ENCODE measurements at places on chromosomes 7 and 10.

- no peak for DNase-seq
Observed at GRCh38 chr7:70387217-70387616, 744.7 kb upstream of the GALNT17 start.

- DNase-seq = peak; percentile 61
Observed at GRCh38 chr7:96266580-96266979, 55.3 kb downstream of the SLC25A13 start.

- no peak for DNase-seq
Observed at GRCh38 chr10:27481486-27481885, 22.6 kb upstream of the RAB18 start.

GRCh38 chr10:132624847-132625471 is 87.4 kb downstream of the INPP5A start:
- DNase-seq = no peak

DNA sequence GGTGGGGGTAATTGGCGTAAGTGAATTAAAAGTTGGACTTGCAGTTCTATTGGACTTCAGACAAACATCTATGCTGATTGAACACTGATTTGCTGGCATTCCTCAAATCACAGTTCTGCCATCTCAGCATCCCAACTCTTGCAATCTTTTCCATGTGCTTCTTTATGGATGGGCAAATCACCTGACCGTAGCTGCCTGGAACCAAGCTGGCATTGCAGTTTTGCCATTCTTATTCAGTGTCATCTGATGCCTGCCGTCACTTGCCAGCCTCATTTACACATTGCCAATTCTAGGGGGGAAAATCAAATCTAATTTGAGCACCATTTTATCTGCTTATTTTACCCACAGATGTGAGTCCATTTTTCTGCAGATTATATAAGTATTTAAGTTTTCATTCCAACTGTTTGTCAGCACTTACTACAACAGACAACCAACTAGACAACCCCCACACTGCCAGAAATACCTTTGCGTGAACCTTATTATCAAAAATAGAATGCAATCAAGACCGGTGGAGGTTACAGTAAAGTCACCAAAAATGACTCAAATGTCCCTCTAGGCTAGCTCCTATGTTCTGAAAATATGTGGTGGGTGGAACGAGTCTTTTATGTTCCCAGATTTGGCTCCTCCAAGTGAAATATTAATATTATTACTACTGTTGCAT is 172.3 kb upstream of the CTBP2 start:
- no peak for DNase-seq

- peak; percentile 57 for DNase-seq
Observed at GRCh38 chr10:113982769-113983168, 60.9 kb upstream of the ADRB1 start.

DNA sequence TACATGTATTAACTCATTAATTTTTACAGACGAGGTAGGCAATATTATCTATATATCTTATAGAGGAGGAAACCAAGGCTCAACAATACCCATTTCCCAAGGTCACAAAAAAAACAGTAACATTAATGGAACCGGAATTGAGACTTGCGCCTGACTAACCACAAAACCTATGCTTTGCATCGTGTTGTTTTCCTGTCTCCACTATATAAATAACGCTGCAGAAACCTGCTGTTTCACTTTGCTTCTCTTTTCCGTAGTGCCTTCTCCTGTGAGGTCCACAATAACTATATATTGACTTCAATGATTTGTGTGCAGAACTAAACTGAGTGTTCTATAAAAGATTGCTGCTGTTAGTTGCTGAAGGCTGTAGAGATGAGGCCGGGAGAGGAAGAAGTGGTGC is 97.7 kb upstream of the RPA3 start:
- no peak for DNase-seq

GRCh38 chr10:119176166-119176565 is 2.4 kb downstream of the PRDX3 start:
- no peak for DNase-seq

DNA sequence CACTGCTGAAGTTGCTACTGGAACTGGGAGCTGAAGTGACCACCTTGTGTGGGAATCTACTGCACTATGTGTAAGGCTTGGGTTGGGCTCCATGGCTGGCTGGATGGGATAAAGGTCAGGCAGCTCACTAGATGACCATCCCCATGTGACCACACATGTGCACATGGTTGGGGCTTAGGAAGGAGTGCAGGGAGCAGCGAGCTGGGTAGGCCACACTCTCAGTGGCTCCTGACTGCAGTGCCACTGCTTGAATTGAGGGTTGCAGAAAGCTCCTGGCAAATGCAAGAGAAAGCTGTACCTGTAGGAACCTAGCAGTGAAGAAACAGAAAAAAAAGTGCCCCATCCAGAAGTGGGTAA is 47.5 kb upstream of the AMPH start:
- DNase-seq = no peak

DNA sequence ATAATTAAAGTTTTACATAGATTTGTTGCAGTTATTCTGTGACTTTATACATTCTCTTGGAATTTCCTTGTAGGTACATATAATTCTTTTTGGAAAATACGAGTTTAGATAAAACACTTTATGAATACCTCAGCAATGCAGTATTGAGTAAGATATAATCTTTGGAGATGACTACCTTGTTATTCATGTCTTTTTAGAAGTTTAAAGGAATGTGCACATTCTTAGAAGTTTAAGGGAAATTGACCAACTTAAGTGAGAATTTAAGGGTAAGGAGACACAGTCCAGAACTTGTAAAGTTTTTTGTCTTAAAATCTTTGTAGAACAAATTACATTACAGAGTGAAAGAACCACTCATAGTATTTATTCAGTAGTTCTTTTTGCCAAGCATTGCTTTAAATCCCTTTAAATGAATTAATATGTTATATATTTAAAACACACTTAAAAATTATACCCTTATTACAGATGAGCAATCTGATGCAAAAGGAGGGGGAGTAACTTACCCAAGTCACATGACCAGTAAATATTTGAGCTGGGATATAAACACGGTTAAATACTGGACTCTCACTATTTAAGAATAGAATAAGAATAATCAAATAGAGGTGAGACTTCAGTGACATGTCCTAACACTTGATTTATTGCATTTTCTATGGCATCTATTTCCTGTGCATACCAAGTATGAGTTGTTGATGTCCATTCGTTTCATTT is 139.5 kb upstream of the FERD3L start:
- DNase-seq = no peak

DNA sequence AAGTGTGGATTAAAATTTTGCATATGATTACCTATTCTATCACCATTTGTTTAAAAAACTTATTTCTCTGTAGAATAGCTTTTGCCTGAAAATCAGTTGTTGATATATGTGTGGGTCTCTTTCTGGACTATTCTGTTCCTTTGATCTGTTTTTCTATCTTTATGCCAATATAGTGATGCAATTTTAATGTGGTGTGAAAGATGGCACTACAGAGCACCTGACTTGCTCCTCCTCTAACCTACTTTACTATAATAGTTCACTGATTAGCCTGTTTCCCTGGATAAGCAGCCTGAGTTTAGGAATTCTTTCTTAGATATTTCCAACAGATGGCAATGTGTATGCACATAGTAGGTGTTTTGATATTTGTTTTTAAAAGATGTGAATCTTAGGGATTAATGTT is 294.5 kb downstream of the AUTS2 start:
- peak; percentile 26 for DNase-seq

DNA sequence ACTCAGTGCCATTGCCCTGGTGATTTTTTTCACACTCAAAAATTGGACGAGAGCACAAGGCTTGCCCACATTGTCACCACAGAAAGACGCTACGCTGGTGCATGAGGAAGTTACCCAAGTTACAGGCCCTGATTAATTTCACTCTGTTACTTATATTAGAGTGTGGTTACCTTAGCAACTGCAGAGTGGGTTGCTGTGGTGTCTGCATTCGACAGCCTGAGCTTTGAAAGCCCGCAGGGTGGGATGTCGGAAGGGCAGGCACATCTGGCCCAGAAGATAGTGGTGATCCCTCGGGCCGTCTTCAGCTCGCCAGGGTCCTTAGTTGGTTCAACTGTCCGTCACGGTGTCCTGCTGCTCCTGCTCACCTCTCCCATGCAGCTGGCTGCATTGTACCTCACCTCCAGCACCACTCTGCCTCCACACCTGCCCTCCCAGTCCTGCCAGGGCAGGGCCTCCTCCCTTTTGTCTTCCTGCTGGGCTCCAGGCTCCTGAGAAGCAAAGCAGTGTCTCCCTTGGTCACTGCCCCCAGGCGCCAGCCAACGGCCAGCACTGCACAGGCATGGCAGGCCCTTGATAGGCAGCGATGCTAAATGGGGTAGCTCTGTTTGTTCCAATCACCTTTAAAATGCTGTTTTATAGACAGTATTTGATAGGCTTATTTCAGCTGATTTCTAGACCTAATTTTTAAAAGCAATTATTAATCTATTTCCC is 167.2 kb downstream of the EBF3 start:
- no peak for DNase-seq

DNA sequence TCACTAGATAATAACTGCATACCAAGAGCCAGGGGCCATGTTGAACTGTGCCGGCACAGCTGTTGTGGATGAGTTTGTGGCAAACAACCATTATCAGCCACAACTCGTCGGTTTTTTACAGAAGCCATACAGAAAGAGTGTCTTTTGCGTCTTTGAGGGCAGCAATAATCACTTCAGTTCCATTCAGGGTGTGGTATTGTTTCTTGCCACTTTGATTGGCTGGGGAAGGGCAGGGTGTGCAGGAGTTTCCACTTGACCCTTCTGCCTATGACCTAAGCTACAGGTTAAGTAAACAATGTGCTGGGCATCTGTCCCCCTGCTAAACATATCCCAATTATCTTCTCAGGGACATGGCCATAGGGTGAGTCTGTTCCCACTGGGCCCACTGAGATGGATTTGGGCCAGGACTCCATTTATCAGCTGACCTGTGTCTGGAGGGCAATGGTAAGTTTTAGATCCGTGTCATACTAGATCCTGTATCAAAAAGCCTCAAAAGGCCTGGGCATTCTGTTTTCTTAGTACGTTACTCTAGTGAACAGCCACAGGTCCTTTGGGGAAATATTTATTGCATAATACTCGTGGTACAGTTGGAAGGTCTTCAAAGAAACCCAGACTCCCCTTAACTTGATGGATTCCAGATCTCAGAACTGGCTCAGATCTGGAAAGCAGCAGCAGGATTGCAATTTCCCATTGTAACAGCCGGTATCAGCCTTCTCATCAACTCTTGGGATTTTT is 15.9 kb downstream of the ZNF3 start:
- no peak for DNase-seq

DNA sequence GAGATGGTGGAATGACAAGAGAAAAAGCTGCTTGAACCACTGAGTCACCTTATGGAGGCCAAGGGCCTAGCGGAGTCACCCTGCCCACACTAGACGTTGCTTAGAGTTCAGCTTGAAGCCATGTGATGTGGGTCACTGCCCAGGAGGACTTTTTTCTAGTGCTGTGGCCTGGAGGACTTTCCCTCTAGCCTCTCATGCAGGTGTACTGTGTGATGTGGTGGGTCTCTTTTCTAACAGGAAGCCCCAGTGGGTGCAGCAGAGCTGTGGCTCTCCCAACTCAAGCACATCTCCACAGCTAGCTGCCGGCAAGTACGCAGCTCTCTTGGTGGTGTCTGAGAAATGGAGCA is 13.6 kb downstream of the POR start:
- no peak for DNase-seq

DNA sequence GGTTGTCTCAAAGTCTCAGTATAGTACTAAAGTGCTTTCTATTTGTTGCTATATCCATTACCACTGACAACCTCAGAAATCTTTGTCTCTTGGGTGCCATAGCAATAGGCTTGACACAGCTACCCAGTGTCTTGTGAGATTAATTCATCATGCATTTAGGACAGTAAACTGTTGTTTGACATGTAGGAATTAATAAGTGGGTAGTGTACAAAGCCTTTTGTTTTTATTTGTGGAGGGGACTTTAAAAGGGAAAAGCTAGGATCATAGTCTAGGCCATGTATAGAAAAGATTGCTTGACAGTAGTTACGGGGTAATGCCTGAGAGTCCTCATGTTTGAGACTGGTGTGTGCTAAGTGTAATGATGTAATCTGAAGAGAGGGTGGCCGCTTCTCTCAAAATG is 102.6 kb upstream of the AGR3 start:
- DNase-seq = peak; percentile 62

All from NCI-H1417 (cell line).